ENCODE measurements at places on chromosomes 7 and 10.

DNA sequence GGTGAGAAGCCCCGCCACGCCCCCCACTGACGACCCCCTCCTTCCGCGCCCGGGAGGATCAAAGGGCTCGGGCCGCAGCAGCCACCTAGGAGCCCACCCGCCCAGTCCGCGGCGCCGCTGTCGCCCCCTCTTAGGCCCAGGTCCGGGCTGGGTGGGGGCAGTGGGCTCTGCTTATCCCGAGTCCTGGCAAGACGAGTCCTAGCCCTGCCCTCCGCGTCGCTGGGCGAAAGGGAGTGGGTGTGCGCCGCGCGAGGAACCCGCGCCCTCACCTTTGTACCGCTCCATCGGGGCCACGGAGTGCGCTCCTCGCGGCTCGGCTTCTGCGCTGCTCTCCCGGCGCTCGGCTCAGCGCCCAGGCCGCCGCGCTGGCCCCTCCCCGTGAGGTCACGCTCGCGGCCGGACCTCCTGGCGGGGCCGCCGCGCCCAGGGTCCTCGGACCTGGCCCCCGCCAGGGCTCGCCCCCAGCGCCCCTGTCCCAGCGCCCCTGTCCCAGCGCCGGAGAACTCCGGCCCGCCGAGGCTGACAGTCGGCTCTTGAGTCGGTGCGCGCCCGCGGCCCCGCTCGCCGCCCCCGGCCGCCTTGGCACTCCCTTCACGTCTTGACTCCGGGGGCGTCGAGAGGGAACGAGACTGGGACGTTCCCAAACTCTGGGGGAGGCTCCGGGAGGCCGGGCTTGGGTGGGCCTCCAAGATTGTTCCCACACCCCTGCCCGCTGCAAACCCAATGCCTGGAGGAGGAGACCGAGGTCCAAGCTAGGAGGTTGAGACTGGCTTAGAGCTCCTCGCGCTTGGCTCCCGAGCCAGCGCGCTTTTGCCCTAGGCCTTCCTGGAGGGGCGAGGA lies at the start of gene AFAP1L2:
TSS of gene AFAP1L2 (minus strand) at position 332 of the 840 bp plus-strand sequence. CDS start at position 285, 47 bp downstream.
- no peak for DNase-seq

DNA sequence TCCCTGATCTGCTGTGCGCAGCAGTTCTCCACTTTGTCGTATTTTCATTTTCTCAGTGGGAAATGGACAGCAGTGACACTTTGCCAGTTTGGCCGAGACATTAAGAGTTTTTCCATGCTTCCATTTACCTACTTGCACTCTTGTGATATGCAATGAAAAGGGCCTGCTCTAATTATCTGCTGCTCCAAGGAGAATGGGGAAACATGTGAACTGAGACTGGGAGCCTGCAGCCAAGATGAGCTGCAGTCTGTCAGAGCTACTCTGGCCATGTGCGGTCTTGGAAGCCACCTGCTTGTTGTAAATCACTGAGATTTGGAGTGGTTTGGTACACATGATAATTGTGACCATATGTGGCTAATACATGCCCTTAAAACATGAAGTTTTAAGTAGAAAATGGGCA lies 586.6 kb upstream of the POT1 start:
- DNase-seq = no peak

- DNase-seq = no peak
Observed at GRCh38 chr10:122435212-122435827, 19.1 kb upstream of the ARMS2 start.

GRCh38 chr10:110364531-110364937 lies 59.8 kb upstream of the SMNDC1 start:
- no peak for DNase-seq

DNA sequence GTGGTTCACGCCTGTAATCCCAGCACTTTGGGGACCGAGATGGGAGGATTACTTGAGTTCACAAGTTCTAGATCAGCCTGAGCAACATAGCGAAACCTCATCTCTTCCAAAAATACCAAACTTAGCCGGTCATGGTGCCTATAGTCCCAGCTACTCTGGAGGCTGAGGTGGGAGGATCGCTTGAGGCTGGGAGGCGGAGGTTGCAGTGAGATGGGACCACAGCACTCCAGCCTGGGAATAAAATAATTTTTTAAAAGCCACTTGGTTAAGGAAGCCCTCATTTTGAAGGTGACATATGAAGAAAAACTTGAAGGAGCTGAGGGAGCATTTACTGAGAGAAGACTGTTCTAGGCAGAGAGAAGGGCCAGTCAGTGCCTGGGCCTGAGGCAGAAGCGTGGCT lies 4.2 kb upstream of the EZH2 start:
- no peak for DNase-seq

- DNase-seq = no peak
Observed at GRCh38 chr10:52875336-52875735, 102.8 kb upstream of the MBL2 start.

DNA sequence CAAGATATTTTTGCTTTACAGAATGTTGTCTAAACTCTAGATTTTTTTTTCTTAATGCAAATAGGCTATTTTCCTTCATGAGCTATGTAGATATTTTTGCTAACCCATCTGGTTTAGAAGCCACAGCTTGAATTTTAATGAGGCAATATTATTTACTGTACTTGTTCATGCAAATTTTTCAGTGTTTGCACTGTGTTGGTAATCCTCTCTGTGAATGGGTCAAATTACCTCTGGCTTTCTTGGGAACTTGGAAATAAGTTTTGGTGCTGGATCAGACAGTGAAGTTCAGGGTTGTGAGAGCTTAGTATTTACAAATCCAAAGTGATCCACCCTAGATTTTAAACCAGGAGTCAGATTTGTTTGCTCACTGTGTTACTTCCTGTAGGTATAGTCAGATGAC lies 686.9 kb downstream of the NXPH1 start:
- no peak for DNase-seq

DNA sequence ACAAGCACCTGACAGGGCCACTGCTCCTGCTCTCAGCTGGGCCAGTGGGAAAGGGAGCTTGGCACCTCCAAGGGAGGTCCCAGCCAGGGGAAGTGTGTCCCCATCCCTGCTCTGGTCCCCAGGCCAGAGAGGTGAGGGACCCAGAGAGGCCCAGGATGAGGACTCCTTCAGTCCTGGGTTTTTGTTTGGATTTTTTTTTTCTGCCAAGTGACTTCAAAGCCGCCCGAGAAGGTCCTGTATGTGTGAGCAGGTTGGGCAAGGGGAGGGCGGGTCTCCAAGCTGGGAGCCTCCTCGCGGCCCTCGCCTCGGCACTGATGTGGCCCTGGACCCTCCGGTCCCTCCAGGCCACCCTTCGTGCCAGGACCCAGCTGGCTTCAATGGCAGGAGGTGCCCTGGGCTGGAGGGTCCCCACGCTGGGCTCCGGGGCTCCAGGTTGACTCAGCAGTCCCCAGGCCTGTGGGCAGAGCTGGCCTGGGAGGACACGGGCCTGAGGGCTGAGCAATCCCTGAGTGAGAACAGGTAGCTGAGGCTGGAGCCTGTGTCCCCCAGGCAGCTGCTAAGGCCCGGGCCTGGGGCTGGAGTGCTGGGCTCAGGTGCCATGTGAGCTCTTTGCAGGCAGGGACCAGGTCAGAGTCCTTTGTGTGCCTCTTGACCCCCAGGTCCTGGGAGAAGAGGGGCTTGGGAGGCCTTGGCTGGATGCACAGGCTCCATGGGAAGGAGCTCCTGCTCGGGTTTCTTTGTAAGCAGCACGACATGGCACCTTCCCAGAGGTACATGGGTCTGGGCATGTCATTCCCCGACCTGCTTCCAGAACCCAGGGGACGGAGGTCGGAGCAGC lies 140.6 kb downstream of the FAM53B start:
- DNase-seq = no peak

DNA sequence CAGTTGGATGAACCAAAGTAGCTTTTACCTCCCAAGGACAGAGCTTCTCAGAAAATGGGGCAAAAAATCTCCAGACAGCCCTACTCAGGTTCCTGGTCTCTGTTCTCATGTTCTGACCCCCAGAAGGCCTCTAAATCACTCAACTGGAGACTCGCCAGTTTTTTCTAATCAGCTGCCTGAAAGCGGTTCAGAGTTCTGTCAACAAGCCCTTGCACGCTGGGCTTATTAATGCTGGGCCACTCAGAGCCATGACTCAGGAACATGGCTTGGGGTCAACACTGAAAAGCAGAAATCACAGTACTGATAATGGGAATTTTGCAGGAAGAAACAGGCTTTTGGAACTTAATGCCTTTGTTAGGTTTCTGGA lies 15.3 kb downstream of the ECHDC3 start:
- no peak for DNase-seq

DNA sequence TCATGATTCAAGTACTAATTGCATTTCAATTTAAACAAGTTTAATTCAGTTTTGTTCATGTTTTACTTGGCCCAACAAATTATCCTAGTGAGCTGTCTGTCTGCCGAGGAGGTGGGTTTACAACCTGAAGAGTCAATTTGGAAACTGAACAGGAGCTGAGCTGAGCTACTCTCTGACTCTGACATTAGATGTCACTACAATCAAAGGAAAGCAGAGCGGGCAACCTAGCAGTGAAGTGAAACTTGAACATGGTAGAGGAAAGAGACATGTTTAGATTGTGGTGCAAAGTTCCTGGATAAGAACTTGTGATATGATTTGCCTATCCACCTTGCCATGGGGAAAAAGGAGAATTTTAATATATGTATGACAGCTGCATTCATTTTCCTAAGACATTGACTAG lies 9.6 kb upstream of the AGR3 start:
- DNase-seq = peak; percentile 31

GRCh38 chr7:5494320-5494682 lies 70.7 kb upstream of the TNRC18 start:
- DNase-seq = no peak

All from CD4-positive, alpha-beta T cell treated with Interleukin-1 beta for 1 hour (primary cell).